Stimulated activated naive B cell treated with anti-CD40 and anti-IgM and Interleukin-4, amounts not matched to agents 10 μg/mL and 1 μg/mL and 100 μg/mL, for 72 hours (primary cell): ENCODE measurements at places on chromosomes 4 and X.

GRCh38 chr4:2746891-2747695, 9.0 kb downstream of the TNIP2 start:
- DNase-seq, result no peak

DNA sequence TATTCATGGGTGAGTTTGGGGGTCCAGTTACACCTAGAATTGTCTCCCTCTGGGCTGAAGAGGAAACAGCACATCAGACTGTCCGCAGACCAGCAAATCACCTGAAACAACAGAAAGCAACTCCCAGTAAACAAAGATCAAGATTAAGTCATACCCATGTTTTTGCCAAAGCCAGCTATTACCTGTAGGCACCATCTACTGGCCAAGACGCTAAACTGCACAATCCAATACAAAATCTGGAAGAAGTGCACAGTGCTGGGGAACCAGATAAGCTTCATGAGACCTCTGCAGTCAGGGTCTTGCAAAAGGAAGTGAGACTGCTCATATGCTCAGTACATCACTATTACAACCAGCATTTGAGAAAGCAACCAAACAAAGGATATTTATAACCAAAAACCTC, 157.5 kb upstream of the ITM2A start:
- DNase-seq, result no peak

- DNase-seq, result no peak
Measured at GRCh38 chr4:16846540-16847117, 51.8 kb downstream of the LDB2 start.

DNA sequence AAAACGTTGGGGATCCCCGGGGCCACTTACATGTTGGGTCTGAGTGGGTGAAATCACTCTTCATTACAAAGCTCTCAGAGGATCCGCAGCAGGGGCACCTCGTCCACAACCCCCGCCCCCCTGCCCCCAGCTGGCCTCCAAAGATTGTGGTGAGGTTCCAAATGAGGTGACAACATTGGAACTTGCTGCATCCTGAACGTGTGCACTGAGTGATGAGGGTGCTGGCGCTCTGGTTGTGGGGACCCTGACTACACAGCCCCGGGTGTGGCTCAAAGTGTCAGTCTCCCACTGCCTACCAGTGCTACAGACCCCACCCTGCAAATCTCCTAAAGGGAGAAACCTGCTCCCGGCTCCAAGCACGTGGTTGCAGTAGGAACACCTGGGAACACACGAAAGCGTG, 111.9 kb downstream of the PHKA2 start:
- DNase-seq, result no peak

- DNase-seq, result no peak
Measured at GRCh38 chr4:18242919-18243693, 221.6 kb upstream of the LCORL start.

DNA sequence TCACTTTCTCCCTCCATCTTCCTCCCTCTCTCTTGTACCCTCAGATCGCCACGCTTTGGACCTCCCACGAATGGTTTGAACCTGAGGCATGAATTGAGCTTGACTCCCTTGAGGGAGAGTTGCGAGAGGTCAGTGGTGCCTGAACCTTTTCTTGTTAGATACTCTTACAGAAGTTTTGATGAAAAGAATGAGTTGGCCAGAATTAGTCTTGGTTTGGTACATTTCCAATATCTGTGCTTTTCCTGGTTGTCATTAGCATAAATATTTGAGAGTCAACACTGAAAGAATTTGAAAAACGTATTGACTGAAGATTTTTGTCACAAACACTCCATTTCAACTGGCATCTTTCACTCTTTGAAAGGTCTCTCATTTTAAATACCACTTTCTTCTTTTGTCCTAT, 510.6 kb upstream of the DIPK2B start:
- no peak for DNase-seq
